ENCODE measurements at places on chromosomes 5 and 9.

- no peak for DNase-seq
Measured at GRCh38 chr5:39092581-39093351, 18.6 kb upstream of the RICTOR start.

- no peak for DNase-seq
Measured at GRCh38 chr5:104859437-104859836, 1296.8 kb upstream of the NUDT12 start.

- DNase-seq, result no peak
Measured at GRCh38 chr5:143551820-143552251, 148.3 kb upstream of the NR3C1 start.

DNA sequence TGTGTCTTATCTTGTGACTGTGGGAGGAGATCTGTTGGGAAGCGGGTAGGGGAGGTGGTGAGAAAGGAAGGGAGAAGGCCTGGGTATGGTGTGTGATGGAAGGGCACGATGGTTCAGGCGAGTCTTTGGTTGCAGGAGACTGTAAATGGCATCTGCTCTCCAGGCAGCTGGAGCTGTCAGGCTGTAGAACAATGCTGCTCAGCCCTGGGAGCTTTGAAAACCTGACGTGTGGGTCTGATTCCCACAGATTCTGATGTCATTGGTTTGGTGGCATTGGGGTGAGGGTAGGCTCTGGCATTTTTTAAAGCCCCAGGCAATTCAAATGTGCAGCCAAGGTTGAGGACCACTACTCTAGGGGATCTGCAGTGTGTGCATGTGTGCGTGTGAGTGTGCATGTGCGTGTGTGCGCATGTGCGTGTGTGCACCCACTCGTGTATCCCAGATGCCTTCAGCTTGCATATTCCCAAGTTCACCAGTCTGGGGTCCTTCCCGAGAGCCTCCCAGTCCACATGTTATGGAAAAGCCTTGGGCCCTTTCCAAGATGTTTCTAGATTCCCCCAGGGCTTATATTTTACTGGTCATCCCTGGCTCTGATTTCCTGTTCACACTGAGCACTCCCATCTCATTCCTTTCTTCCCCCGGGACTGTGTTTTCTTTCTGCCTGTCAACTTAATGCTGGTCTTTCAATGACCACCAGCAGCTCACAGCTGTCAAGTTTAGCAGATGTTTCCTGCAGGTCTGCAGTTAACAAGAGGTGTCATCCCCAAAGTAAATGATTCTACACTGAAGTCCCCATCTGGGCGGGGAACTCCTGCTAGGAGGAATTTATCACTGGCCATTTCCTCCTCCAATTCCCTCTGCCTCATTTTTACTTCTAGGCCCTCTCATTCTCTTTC lies 34.0 kb downstream of the BOD1 start:
- DNase-seq, result no peak

- no peak for DNase-seq
Measured at GRCh38 chr9:99259231-99259918, 37.3 kb downstream of the SEC61B start.

DNA sequence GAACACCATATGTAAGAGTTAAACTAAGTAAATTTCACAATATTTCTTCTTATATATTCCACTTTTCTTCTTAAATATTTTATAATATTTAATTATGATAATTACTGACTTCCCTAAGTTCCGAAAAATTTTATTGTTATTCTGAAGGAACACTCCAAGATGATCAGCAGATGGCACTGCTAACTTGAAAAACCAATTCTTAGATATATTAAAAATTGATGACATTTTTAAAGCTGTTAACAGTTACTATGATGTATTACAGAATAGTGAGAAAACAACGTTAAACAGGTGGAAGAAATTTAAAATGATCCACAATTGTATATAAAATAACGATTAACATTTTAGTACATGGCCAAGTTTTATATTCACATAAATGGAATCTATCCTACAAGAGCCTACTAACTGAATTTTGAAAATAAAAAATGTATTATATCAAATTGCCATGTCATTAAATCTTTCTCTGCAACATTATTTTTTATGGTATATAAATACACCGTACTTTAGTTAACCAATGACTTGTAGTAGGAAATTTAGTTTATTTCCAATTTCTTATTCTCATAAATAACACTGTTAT lies 30.1 kb upstream of the MUSK start:
- no peak for DNase-seq

DNA sequence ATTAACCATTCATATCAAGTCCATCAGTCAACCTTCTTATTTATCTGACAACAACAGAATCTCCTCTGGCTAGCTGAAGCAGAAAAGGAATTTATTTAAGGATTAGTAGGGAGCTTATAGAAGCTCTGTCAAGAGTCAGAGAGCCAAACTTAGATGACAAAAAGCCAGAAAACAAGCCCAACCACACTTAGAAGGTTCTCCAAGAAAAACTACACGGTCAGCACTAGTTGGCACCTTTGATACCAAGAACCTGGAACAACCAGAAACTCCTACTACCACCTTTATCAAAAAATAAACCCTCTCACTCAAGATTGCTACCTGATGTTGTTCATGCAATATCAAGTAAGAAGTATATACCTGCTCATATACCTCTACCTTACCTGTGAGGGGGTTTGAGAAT lies 36.9 kb downstream of the RANBP6 start:
- no peak for DNase-seq
